Stimulated activated CD8-positive, alpha-beta memory T cell treated with anti-CD3 and anti-CD28 coated beads, Interleukin-15, amount 100 ng/mL, for 4 hours (primary cell): ENCODE measurements at places on chromosomes 2 and 18.

GRCh38 chr2:57515366-57515765 is 531.2 kb upstream of the VRK2 start:
- DNase-seq = no peak

- no peak for DNase-seq
Observed at GRCh38 chr2:29223257-29223656, 108.0 kb downstream of the CLIP4 start.

DNA sequence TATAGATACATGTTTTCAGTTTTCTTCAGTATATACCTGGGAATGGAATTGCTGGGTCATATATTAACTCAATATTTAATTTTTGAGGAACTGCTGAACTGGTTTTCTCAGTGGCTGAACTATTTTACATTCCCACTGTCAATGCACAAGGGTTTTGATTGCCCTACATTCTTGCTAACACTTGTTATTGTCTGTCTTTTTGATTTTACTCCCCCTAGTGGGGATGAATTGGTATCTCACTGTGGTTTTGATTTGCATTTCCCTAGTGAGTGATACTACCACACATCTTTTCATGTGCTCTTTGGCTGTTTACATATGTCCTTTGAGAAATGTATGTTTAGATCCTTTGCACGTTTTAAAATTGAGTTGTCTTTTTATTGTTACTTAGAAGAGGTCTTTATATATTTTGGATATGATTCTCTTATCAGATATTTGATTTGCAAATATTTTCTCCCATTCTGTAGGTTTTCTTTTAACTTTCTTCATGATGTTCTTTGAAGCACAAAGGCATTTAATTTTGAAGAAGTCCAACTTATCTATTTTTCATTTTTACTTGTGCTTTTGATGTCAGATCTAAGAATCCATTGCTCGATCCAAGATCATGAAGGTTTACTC is 36.2 kb downstream of the ASB1 start:
- no peak for DNase-seq

DNA sequence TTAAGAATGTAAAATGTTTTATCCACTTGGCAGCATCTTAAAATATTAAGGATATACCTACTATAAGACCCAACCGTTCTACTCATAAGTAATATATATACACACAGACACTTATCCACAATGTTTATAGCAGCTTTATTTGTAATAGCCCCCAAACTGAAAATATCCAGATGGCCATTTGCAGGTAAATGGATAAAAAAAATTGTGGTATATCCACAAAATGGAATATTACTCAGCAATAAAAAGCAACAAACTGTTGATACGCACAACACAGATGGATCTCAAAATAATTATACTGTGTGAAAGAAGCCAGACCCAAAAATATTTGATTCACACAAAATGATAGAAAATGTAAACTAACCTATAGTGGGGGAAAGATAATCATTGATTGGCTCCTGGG is 122.0 kb downstream of the ARHGAP28 start:
- no peak for DNase-seq

- peak; percentile 6 for DNase-seq
Observed at GRCh38 chr2:28869494-28870145, 489 bp downstream of the TRMT61B start.

DNA sequence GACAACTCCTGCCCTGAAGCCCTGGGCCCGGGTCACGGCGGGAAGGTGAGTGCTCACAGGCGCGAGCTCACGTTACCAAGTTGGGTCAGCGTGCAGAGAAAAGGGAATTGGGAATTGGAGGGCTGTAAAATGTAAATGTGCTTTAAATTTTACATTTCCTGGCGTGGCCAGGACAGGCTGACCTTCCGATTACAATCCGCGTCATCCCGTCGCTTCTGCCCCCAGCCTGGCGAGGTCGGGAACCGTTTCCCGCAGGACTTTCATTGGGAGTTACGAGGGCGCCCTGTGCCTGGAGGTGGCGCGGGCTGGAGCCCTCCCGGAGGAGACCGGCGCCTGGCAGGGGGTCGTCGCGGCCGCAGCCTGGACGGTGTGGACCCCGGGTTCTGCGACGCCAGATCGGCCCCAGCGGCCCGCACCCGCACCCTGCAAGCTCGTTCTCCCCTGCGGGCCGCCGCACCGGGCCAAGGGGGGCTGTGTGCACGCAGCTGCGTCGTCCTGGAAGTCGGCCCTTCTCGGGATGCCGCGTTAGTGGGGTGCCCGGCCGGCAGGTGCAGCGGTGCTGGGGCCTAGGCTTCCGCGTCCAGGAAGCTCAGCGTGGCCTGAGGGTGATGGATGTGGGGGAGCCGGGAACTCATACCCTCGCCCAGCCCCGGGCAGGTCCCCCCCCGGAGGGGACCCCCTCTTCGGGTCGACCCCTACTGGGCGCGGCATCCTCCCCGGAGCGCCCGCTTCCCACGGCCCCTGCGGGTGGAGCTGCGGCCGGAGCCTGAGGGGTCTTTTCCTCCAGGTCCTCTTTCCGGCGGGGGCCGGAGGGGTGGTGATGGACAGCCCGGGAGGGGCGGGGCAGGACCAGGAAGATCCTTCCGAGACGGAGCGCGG is 63.9 kb downstream of the LRRFIP1 start:
- no peak for DNase-seq
